ENCODE measurements at places on chromosomes 4 and X.

DNA sequence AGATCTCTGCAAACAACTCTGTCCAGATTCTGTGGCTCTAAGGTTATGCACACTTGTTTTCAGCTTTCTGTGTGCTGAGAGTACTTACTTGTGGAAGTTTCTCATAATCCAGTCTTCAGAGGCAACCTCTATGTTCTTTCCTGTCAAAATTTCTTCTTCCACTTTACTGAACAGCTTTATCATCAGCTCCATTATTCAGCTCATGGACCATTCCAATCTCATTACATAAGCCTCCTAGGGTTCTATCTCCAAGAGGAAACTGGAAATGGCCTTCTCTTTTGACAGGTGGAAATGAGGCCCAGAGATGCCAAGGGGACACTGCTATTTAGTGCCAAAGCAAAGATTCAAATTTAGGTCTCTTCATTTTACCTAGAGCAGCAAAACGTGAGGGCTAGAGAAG, 61.3 kb downstream of the CHRDL1 start:
- no peak for DNase-seq

- DNase-seq: no peak
Measured at GRCh38 chr4:4875147-4875546, 15.7 kb downstream of the MSX1 start.

- no peak for DNase-seq
Measured at GRCh38 chr4:5383191-5383980, 325.0 kb downstream of the EVC2 start.

- no peak for DNase-seq
Measured at GRCh38 chrX:41711021-41711667, 12.8 kb upstream of the GPR82 start.

GRCh38 chrX:11180571-11180970, 69.4 kb downstream of the HCCS start:
- DNase-seq: no peak

DNA sequence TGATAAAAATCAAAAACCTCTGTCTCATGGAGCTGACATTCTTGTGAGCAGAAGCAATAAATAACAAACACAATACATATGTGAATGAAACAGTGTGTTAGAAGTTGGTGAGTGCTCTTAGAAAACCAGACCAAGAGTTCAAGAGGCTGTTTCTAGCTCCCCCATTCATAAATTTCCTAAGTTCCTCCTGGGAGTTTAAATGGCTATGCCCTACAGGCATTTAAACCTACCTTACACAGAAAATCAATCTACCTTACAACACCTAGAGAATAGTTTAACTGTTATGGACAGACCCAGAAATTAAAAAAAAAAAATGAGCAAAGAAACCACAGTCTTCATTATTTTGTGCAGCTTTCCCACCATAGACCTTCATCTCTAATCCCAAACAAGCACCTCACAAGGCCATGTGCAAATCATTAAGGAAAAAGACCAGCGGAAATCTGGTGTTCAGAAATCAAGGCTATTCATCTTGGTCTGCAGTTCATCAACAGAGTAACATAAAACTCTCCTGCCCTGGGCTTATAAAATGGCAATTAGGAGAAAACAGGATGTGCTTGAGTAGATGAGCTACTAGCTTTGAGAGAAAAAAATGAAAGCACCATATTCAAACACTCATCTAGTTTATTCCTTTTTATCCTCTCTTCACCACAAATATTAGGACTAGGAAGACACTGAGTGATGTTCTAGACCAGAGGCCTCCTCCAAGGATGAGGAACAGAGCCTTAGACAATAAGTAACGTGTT, 147.2 kb downstream of the SHROOM3 start:
- no peak for DNase-seq

- no peak for DNase-seq
Measured at GRCh38 chrX:7294483-7294882, 146.5 kb upstream of the PUDP start.

GRCh38 chr4:85747882-85748491, 273.0 kb downstream of the ARHGAP24 start:
- no peak for DNase-seq
